Activated T-cell treated with anti-CD3 and anti-CD28 coated beads, Interleukin-2, amount 50 U/mL, for 4 hours (primary cell): ENCODE measurements at places on chromosomes 2 and 18. TPM values are rescaled to one million over a fixed set of nuclear protein-coding genes. Genes with fewer than 3 reads are reported as not detected.

The DSG2 gene
- total RNA-seq, result 0.24 TPM

The LRP1B gene
- total RNA-seq, result not detected

The ADD2 gene
- total RNA-seq, result 4.8 TPM

The TMEM17 gene
- total RNA-seq, result 0.15 TPM

The FOXI3 gene
- not detected for total RNA-seq

DNA sequence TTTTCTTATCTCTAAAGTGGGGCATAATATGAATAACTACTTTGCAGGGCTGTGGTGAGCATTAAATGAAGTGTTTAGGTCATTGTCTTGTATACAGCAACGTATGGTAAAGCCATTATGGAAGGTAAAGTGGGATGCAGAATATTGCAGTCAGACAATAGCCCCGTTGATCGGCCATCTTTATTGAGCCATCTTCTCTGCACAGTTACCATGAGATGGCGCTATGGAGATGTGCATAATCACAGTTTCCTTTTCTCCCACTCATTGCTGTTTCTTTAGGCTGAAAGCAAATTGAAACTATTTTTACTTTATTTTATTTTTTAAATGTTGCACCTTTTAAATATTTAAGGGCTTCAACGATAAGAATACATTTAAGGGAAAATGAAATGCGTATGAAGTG, 108.9 kb downstream of the THSD7B start:
- no peak for DNase-seq

- no peak for DNase-seq
These were observed 33.1 kb upstream of the TTC39C start for GRCh38 chr18:23981369-23981980.

- no peak for DNase-seq
These were observed 39.4 kb upstream of the ZNF804A start for GRCh38 chr2:184558713-184559464.

GRCh38 chr2:203918264-203918663, 18.3 kb upstream of the ICOS start:
- no peak for DNase-seq

DNA sequence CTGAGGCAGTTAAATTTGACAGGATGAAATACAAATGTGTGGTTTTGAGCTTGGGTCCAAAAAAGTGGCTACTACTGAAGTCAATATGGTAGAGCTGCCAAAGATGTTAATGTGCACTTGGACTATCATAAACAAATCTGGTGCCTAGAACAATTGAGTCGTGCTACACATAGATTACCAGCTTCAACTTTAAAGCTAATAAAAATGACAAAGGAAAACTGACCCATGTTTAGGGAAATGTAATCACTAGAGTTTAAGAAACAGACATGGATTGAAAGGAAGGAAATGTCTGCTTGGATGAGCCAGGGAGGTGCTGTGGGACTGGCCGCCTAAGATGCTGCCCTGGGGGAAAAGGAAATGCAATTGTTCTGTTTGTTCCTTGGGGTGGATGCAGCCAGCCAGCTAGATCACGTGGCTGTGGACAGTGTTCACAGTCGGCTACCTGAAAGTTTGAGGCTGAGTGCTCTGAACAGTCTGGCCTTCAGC, 36.6 kb downstream of the CYB5A start:
- no peak for DNase-seq

DNA sequence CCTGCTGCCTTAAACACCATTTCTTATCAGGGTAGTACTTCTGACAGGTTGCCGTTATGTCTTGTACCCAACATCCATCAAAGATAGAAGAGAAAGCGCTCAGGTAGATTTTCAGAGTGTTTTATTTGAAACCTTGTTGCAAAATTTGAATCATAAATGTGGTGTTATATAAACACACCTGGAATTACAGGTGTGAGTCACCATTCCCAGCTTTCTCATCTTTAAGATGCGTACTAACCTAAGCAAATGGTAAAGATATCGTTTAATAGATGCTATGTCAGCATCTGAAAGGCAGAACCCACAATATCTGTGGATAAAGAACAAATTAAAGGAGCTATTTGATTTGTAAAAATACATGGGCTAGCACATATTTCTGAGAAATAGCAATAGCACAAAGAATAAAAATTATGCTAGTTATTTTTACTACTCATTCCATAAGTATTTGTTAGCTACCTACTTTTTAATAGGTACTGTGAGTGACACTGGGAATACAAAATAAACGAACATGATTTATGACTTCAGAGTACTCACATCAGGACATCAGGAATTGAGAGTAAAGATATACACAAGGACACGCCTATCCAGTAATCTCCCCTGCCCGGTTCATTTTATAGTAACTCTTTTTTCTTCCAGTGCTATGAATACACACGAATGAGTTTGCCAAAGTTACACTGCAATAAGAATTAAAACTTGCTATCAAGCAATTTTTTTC, 193.8 kb downstream of the RBM43 start:
- no peak for DNase-seq

GRCh38 chr2:209460151-209460761, 36.4 kb downstream of the MAP2 start:
- DNase-seq, result no peak

DNA sequence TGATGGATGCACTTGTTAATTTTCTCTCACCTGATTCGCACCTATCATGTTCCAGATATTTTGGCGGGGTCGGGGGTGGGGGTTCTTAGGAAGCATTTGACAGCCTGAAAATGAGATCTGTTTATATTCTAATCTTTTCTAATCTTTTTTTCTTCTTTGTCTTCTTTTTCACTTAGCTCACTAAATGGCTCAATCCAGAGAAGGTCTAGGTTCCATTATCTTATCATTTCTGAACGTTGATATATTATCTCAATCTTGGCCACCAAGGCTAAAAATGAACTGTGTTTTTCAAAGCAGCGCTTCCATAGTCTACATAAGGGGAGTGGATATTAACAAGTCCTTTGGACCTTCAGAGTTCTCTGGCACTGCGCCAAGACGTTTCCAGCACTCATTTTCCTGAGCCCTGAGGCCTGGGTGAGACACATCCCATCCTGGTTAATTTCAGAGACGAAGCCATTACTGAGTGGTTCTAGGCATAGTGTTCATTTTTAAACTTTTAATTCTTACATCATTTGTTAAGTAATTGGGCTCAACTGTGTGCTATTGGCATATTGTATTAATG, 229.0 kb downstream of the SOX11 start:
- DNase-seq, result no peak

DNA sequence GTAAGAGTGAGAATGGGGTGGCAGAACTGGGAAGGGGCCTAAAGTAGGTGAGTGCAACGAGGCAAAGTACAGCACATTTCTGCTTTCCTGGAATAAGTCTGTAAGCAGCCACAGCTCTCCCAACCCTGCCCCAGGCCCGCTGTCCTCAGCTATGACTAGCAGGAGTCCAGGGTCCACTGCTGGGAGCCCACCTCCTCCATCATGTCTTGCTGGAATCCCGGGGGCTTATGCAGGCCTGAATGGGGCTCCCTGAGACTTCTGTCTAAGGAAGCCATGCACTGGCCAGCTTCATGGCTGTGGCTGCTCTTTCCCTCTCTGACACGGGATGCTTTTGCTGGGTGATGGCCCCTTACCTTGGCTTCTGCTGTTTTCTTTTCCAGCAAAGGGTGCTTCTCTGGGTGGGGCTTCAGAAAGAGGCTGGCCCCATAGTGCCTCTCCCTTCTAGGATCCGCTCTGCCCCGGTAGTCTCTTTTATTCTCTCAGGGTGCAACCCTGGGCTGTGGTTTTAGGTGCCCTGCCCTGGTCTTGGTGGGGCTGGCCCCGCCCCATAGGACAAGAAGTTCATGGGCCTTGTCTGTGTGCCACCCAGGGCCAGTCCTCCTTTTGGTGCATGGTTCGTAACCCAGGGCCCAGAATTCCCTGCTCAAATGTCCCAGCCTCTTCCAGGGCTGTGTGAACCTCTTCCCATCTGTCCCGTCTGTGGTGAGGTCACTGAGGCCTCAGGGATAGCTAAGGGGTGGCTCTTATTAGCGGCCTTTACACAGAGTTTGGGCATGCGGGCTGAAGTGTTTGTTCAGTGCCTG, 33.8 kb upstream of the POLE4 start:
- no peak for DNase-seq

DNA sequence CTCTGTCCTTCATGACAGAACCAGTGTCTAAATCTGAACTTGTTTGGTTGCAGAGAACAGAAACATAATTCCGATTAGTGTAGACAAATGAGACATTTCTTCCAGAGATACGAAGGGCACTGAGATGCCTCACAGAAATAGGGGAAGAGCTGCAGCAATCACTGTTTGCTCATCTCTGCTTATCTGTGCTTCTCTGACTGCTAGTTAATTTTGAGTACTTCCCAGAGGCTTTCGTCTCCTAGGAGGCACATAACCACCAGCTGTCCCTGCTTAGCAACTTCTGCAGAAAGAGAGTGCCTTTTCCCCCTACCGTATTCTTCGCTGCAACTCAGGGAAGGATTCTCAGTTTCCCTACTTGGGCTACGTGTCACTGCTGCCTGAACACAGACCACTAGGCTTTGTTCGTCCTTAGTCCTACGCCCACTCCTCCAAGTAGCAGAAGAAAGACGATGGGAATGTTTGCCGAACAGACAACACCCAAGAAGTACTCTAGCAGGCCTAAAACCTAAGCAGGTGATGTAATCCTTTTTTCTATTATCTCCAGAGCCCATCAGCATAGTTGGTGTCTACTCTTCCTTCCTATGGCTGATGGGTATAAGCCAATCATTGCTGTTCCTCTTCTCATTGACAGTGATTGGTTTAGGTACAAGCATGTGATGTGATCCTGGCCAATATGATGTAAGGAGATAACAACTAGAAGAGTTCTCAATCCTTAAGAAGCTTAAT, 63.6 kb downstream of the TNP1 start:
- DNase-seq, result no peak

DNA sequence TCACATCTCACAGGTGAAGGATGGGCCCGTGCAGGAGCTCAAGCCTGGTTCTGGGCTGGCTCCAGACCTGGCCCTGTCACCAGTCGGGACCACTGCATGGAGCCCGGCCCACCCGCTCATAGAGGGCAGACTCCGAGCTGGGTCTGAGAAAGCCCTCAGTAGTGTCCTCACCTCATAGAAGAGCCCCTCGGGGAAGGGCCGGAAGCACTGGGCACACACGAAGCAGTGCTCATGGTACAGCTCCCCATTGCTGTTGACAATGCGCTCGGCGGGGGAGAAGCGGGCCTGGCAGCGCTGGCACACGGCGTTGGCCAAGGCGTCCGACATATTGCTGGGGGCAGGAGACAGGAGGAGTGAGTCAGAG, 11.3 kb downstream of the GPR17 start:
- DNase-seq, result no peak
